ENCODE measurements at places on chromosomes 12 and 14. TPM values are rescaled to one million over a fixed set of nuclear protein-coding genes. Genes with fewer than 3 reads are reported as not detected.

RNU4-1 gene
- 5,722 TPM for total RNA-seq

GRCh38 chr12:69330475-69331473 is 17.4 kb upstream of the LYZ start:
- peak overlapping the region; percentile 76 for H3K4me3 ChIP-seq
- no peak for DNase-seq
- no peaks in the 10 kb centered on the region for H3K27me3 ChIP-seq
- peaks cover 5% of the 10 kb centered on the region for H3K4me1 ChIP-seq
- H3K27ac ChIP-seq = no peak overlapping the region

DNA sequence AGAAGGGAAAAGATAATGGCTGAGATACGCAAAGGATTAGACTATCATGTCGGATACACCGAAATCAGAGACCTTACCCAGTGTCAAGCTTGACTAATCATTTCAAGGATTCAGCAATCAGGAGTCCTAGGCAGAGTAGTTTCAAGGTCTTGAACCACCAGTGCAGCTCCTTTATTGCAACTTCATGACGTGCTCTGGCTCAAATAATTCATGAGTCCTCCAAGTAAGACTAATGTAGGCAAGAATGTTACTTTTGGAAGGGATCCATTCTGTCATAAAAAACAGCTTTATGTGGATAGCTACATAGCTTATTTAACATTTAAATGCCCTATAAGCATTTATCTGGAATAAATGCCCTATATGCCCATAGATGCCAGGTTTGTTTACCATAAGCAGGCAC is 123.2 kb downstream of the LMO3 start:
- H3K4me1 ChIP-seq = no peaks in the 10 kb centered on the region
- no peak overlapping the region for H3K4me3 ChIP-seq
- DNase-seq = no peak

GRCh38 chr14:61754627-61755381 is 7.4 kb upstream of the SNAPC1 start:
- H3K4me3 ChIP-seq = no peak overlapping the region
- H3K4me1 ChIP-seq = peaks cover 9% of the 10 kb centered on the region
- H3K36me3 ChIP-seq = no peaks in the 10 kb centered on the region
- no peak overlapping the region for H3K27ac ChIP-seq

DNA sequence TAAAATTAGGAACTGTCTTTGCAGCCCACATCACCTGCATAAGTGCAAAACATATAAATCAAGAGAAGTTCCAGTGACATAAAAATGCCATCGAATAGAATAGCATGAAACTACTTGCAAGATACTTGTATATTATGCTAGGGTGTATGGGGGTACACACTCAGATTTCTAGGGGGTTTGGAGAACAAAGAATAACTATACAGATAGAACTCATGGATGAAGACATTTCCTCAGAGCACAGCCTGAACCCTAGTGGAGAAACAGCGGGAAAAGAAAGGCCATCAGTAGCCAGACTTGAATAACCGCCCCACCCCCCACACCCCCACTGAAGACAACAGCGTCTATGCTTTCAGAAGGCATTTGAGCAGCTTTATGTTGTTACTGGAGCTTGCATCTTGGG is 425.8 kb downstream of the NPAS3 start:
- no peaks in the 10 kb centered on the region for H3K36me3 ChIP-seq
- H3K4me1 ChIP-seq = peaks cover 14% of the 10 kb centered on the region
- H3K4me3 ChIP-seq = no peak overlapping the region
- no peak overlapping the region for H3K27ac ChIP-seq
- no peaks in the 10 kb centered on the region for H3K27me3 ChIP-seq
- DNase-seq = peak; percentile 17

DNA sequence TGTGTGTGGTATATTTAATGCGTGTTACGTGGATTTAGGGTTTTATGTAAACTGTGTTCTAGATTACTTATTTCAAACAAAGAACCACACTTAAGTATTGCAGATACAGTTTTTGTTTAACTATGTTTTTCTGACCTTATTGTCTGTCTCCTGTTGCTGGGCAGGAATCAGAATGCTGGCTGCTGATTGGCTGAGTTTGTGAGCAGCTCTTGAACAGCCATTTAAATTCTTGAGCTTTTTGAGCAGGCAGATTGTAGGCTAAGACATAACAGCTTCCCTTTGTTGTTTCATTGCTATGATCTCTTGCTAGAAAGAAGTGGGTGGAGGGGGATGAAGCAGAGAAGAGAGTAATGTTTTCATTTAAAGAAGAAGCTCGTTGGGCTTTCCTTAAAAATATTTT is 52.2 kb downstream of the ATF7IP start:
- DNase-seq = peak; percentile 83
- peaks cover 22% of the 10 kb centered on the region for H3K36me3 ChIP-seq
- peaks cover 35% of the 10 kb centered on the region for H3K4me1 ChIP-seq
- H3K27me3 ChIP-seq = peaks cover 2% of the 10 kb centered on the region
- peak overlapping the region; percentile 97 for H3K4me3 ChIP-seq

GRCh38 chr14:56379956-56380355 is 199.6 kb upstream of the TMEM260 start:
- H3K4me1 ChIP-seq = peaks cover 3% of the 10 kb centered on the region
- no peaks in the 10 kb centered on the region for H3K27me3 ChIP-seq
- DNase-seq = no peak
- H3K27ac ChIP-seq = no peak overlapping the region
- peaks cover 19% of the 10 kb centered on the region for H3K36me3 ChIP-seq
- no peak overlapping the region for H3K4me3 ChIP-seq

GRCh38 chr12:124774054-124774461 is 89.6 kb downstream of the SCARB1 start:
- H3K27ac ChIP-seq = no peak overlapping the region
- H3K4me3 ChIP-seq = no peak overlapping the region
- peaks cover 3% of the 10 kb centered on the region for H3K4me1 ChIP-seq
- peaks cover 4% of the 10 kb centered on the region for H3K36me3 ChIP-seq

Data from glutamatergic neuron (in vitro differentiated cells).